ENCODE measurements at places on chromosomes 1 and 21. TPM values are rescaled to one million over a fixed set of nuclear protein-coding genes. Genes with fewer than 3 reads are reported as not detected.

OR2L5 gene
- not detected for total RNA-seq

LCE3E gene
- not detected for total RNA-seq

DNA sequence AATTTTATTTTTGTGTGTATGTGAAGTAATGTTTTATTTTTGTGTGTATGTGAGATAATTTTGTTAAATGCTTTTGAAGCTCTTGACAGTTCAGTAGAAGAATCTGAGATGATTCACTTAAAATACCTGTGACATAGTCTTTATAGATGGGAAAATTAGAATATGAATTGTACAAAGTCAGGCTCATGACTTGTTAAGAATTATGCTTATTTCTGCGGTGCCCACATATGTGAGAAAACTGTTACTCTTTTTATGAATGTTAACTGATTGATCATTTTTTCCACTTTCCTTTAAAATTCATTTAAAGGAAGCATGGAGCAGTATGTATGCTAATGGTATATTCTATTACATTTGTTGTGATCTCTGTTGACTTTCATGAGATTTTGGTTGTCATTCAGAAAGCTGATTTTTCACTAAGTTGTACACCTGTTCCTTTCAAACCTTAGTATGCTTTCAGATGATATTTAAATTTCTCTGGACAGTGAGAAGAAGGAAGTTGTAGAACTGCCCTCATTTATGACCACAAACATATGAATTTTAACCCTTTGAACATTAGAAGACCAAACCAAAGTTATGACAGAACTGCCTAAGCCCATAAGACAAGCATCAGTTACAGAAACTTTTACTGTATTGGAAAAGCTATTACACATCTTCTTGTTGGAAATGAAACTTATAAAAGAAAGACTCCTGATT lies 110.1 kb downstream of the POU2F1 start:
- H3K4me1 ChIP-seq, result no peaks in the 10 kb centered on the region
- no peaks in the 10 kb centered on the region for H3K36me3 ChIP-seq
- no peak overlapping the region for H3K27ac ChIP-seq
- H3K27me3 ChIP-seq, result no peaks in the 10 kb centered on the region
- no peak for DNase-seq

DNA sequence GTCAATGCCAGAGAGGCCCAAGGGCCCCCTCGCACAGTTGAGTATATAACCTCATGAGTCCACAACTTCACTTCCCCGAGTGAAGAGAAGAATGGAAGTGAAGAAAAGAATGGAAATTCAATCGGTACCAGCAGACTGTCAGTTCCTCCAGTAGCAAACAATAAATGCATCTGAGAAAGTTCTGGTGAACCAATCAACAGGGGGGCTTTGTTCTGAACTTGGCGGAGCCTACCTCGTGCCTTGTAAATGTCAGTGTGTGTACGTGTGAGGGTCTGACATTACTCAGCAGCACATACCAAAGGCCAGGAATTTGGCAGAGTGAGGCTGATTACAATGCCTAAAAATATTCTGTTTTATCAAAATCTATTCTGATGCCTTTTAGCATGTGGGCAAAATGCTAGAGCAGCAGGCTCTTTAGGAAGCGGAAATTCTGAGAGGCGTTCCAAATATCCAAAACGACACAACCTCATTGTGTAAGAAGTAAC lies 238.5 kb downstream of the LTN1 start:
- H3K4me3 ChIP-seq, result no peak overlapping the region
- peaks cover 10% of the 10 kb centered on the region for H3K4me1 ChIP-seq
- H3K36me3 ChIP-seq, result no peaks in the 10 kb centered on the region

GRCh38 chr1:17875171-17875881 lies 120.2 kb downstream of the ACTL8 start:
- no peaks in the 10 kb centered on the region for H3K36me3 ChIP-seq
- H3K4me1 ChIP-seq, result no peaks in the 10 kb centered on the region
- no peaks in the 10 kb centered on the region for H3K27me3 ChIP-seq
- DNase-seq, result no peak
- H3K4me3 ChIP-seq, result no peak overlapping the region

DNA sequence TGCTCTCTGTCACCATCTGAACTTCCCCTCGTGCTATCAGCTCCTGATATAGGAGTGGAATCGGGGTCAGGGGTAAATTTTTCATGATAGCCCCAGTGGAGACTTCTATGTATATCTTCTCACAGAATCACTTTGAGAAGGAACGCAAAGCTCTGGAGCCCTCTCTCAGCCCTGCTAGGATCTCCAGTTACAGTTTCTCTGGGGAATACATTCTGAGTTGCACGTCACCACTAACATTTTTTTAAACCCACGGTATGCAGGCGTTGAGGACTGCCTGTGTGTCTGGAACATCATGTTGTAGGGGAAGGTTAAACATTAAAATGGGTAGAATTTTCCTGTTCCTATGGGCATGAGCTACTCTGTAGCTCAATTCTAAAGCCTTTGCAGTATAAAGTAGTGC lies 116.4 kb upstream of the FAM78B start:
- H3K36me3 ChIP-seq, result no peaks in the 10 kb centered on the region
- no peak for DNase-seq
- no peak overlapping the region for H3K27ac ChIP-seq
- no peak overlapping the region for H3K4me3 ChIP-seq
- no peaks in the 10 kb centered on the region for H3K27me3 ChIP-seq

DNA sequence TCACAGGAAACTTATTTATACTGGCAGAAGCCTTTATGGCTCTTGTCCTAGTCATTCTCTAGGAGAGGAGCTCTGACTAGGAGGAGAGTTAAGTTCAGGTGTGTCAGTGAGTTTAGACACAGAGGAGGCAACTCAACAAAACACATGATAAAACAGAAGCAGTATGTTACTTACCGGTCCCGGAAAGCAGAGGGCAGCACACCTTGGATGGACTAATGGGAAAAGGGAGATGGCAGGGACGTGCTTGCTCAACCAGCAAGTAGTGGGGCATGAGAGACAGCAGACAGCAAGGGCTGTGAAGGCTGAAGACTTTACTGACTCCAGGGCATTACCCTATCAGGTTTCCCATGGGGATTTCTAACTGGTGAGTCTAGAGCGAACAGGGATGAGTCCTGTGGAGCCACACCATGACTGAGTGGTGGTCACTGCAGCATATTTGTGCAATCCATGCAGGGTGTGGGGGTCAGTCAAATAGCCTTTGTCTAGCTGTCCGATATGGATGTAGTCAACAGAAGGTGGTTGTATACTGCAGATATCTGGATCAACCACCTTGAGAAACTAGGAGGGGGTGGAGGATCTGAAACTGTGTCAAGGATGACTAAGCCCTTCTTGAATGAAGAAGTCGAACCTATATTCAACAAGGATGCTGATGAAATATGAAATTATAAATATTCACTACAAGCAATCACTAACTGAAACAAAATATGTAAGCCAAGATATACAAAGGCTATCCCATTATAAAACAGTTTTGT lies 596.3 kb upstream of the CHRM3 start:
- no peaks in the 10 kb centered on the region for H3K4me1 ChIP-seq
- no peak overlapping the region for H3K4me3 ChIP-seq
- H3K27me3 ChIP-seq, result no peaks in the 10 kb centered on the region
- no peak overlapping the region for H3K27ac ChIP-seq

BSND gene
- total RNA-seq, result not detected

PLA2G2D gene
- total RNA-seq, result not detected

DNA sequence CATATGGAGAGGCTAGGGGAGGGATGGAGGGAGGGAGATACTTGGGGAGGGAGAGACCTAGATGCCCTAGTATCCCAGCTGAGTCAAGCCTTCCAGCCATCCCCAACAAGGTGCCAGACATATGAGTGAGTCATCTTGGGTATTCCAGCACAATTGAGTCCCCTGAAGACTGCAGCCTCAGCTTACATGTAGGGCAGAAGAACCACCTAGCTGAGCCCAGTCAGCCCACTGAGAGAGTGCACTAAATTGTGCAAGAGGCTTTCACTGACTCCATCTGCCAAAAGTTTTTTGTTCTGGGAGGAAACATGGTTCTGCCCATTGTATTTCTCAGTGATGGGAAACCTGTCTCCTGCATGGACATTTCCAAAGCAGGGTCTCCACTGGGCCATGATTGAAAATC lies 76.4 kb downstream of the FOXD2 start:
- no peak overlapping the region for H3K4me3 ChIP-seq
- no peak for DNase-seq
- H3K36me3 ChIP-seq, result no peaks in the 10 kb centered on the region
- no peak overlapping the region for H3K27ac ChIP-seq
- H3K27me3 ChIP-seq, result no peaks in the 10 kb centered on the region

DNA sequence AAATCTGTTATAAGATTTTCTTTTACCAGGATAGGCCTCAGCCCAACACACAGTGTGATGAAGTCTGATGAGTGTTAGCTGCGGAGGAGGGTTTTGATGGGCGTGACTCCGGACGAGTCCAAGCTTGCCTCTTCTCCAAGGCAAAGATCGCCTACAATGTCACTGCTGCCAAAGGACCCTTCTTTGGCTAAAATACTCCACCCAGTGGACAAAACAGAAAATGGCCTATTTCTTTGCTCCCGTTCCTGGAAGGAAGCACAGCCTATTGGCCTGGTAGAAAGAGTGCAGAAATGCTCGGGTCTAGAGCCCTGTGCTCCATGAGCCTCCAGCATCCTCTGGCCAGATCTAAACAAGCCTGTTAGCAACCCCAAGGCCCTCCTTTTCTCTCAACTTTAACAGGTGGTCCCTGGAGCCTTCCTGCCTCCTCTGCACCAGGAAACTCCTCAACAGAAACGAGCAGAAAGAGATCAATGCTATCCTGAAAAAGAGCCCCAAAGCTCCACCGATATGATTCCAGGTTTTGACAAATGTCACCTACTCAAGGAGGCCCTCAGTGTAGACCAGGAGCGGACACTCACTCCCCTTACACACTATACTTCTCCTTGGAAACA lies 3.4 kb upstream of the CASQ2 start:
- DNase-seq, result peak; percentile 76
- no peaks in the 10 kb centered on the region for H3K36me3 ChIP-seq
- H3K4me1 ChIP-seq, result no peaks in the 10 kb centered on the region
- no peak overlapping the region for H3K4me3 ChIP-seq

DNA sequence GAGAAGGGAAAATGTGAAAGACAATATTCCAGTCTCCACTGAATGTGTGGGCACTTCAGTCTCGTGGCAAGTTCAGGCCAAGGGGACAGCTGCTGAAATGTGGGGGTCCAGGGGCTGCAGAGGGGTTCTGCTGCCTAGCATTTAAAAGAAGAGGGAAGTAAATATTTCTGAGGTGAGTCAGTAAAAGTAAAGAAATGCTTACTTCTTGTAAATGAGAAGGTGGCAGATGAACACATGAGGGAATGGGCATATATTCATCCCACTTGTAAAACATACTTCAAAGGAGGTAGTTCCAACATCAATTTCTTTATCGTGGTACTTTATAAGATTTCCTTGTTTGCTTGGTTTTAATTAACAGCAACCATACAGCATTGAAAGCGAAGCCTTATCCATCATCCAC lies 63.1 kb upstream of the HIVEP3 start:
- H3K27ac ChIP-seq, result no peak overlapping the region
- H3K4me3 ChIP-seq, result no peak overlapping the region
- H3K4me1 ChIP-seq, result no peaks in the 10 kb centered on the region
- H3K27me3 ChIP-seq, result no peaks in the 10 kb centered on the region

GRCh38 chr21:42194863-42195262 lies 24.1 kb upstream of the ABCG1 start:
- no peak overlapping the region for H3K27ac ChIP-seq
- H3K36me3 ChIP-seq, result no peaks in the 10 kb centered on the region
- H3K27me3 ChIP-seq, result no peaks in the 10 kb centered on the region
- no peak for DNase-seq
- H3K4me1 ChIP-seq, result peaks cover 3% of the 10 kb centered on the region

DNA sequence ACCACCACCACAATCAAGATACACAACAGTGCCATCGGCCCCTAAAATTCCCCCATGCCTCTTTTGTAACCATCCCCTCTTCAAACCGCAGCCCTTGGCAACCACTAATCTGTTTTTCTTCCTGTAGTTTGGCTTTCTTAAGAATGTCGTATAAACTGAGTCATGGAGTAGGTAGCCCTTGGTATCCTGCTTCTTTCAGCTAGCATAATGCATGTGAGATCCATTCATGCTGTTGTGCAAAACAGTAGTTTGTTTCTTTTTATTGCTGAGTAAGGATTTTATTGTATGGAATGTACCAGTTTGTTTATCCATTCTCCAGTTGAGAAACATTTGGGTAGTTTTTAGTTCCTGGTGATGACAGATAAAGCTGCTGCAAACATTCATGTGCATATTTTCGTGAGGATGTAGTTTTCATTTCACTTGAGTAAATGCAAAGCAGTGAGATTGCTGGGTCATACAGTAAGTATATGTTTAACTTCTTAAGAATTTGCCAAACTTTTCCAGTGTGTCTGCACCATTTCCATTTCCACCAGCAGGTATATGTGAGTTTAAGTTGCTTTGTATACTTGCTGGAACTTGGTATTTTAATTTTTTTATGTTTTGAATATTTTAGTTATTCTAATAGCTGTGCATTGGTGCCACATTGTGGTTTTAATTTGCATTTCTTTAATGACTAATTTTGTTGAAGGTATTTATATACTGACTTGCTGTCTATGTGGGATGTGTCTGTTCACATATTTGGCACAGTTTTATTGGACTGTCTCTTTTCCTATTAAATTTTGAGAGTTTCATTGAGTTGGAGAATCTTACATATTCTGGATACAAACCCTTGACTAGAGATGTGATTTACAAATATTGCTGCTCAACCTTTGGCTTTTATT lies 148.4 kb upstream of the MAP1LC3C start:
- no peak for DNase-seq
- no peaks in the 10 kb centered on the region for H3K4me1 ChIP-seq
- no peaks in the 10 kb centered on the region for H3K36me3 ChIP-seq
- H3K27ac ChIP-seq, result no peak overlapping the region

CYP4A22 gene
- total RNA-seq, result 0.57 TPM

DNA sequence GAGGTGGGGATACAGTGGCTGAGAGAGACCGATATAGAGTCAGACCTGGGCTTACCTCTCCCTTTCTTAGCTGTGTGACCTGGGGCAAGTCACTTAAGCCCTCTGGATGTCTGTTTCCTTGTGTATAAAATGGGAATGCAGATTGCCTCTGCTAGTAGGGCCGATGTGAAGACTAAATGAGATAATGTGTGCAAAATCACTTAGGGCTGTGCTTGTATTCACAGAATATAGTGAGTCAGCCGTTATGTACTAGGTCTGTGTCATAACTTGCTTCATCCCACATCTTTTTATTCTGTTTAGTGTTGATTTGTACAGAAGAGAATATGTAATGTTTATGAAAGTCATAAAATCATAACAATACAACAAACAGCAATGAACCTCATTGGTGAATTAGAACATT lies 56.0 kb downstream of the PTPRU start:
- H3K36me3 ChIP-seq, result no peaks in the 10 kb centered on the region
- no peaks in the 10 kb centered on the region for H3K4me1 ChIP-seq
- no peak overlapping the region for H3K27ac ChIP-seq
- H3K4me3 ChIP-seq, result no peak overlapping the region

DNA sequence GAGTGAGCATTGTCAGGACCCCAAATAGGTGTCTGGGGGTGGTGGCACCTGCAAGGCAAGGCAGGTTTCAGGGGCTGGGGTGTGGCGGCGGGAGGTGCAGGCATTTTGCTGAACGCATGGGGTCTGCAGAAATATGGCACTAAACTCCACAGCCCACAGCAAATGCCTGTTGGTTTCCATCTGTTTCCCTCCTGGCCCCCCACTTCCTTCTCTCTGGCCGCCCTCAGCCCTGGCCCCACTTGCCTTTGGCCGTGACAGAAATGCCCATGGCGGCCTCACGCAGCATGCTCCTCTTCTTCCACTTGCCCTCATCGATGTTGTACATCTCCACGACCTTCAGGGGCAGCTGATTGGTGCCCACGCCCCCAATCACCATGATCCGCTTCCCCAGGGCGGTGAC lies 13.7 kb downstream of the KLHDC8A start:
- peaks cover 3% of the 10 kb centered on the region for H3K4me1 ChIP-seq
- DNase-seq, result no peak
- H3K27me3 ChIP-seq, result no peaks in the 10 kb centered on the region
- H3K27ac ChIP-seq, result peak overlapping the region; percentile 81
- H3K4me3 ChIP-seq, result no peak overlapping the region

BCL2L15 gene
- 0.48 TPM for total RNA-seq

AADACL3 gene
- not detected for total RNA-seq

TPTE gene
- total RNA-seq, result not detected

Data from ovary (tissue), 10 donors.